Activated naive CD8-positive, alpha-beta T cell treated with anti-CD3 and anti-CD28 coated beads, Interleukin-2, amount 50 U/mL, for 24 hours (primary cell): ENCODE measurements at places on chromosomes 13 and 19.

DNA sequence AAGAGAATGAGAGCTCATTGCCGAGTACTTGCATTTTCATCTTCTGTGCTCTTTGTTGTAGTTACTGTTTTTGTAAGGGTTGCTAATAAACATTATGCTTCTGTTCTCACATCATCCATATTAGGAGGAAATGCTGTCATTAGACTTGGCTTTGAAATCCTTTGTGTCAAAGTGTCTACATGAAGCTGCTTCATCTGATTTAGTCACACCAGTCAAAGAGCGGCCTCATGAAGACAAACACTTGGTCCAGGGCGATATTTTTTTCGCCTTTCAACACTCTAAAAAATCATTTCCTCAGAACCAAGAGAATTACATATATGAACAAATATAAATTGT lies 105.0 kb downstream of the SPRY2 start:
- DNase-seq = no peak

- DNase-seq = no peak
Measured at GRCh38 chr13:30880151-30880855, 25.8 kb upstream of the MEDAG start.

DNA sequence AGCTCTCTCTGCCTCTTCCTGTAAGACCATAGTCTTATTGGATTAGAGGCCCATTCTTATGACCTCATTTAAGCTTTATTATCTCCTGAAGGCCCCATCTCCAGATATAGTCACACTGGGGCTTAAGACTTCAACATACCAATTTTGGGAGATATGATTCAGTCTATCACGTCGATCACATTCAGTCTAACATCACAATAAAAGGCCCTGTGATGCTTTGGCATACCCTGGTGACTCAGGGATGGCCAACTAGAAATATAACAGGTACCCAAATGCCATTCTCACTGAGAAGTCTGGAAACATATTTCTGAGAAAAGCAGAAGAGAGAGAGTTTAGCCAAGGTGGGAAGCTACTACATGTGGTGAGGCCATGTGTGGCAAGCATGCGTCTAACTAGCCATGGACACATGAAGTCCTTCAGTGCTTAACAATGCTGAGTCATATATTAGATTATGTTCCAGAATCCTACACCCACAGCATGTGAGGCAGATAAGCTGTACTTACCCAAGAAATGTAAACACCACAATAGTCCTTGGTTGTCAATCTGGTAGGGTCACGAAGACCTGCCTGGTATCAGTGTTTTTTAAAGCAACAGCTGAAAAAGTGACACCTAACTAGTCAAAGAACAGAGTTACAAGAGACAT lies 485.1 kb downstream of the FOXO1 start:
- no peak for DNase-seq

- no peak for DNase-seq
Measured at GRCh38 chr19:45687599-45687998, 4.2 kb downstream of the SNRPD2 start.

DNA sequence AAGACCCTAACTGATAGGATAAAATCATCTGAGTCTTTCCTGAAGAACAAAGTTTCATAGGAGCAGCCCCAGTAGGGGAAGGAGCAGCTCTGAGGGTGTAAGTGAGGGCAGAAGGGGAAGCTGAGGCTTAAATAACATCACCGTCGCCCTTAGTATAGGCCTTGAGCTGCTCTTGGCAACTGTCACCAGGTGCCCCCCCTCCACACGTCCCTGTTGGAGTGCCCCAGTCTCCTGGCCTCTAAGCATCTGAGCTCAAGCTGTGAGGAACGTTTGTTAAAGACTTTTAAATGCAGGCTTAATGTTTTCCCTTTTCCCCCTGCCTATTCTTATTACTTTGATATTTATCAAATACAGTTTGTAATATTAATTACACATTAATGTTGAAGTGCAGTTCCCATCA lies 170.6 kb downstream of the ZIC5 start:
- DNase-seq = no peak

DNA sequence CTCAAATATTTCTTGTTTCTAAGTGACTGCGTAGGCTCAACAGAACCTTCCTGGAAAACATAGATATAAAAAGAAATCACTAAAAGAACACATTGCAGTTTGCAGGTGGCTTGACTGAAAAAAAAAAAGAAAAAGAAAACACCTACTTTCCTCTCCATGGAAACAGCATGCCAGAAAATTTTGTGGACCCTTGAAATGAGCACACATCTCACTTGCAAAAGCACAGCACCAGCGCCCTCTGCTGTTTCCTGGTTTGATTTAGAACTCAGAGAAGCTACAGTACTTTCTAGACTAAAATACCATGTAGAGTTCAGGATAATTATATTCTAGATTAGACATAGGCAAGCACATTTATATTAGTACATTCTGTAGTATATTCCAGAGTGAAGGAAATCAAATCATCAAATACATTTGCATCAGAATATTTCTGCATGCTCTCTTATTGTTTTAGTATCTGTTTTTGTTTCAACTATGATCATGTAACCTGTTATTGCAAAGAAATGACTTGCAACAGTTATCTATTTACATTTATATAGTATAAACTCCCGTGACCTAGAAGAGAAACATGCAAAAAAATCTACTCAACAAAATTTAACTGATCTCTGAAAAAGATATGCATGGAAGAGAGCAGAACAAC lies 22.3 kb upstream of the XPO4 start:
- DNase-seq = peak; percentile 81

DNA sequence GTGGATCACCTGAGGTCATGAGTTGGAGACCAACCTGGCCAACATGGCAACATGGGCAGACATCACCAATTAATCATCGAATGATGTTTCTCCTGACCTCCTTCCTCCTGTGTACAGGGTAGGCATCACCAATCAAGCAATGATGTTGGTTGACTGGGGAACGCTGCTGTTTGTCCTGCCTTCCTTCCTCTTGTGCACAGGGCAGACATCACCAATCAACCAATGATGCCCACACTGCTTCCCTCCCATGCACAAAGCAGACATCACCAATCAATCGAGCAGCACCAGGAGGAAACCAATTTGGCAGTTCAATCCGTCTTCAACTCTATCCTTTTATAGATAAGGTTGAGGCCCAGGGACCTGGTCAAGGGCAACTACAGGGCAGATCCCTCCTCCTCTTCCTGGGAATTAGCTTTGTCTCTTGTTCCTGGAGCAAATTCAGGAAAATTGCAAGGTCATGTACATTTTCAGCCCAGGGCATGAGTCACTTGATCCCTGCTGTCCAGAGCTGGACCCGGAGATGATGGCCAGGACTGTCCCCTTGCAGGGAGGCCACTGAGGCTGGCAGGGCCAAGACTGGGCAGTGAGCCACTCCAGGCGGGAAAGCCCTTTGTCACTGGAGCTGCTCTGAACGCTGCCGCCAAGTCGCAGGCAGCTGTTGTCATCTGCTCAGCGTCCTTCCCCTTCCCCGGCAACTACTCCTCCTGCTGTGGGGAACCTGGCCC lies 5.3 kb upstream of the CSNK1G2 start:
- no peak for DNase-seq

DNA sequence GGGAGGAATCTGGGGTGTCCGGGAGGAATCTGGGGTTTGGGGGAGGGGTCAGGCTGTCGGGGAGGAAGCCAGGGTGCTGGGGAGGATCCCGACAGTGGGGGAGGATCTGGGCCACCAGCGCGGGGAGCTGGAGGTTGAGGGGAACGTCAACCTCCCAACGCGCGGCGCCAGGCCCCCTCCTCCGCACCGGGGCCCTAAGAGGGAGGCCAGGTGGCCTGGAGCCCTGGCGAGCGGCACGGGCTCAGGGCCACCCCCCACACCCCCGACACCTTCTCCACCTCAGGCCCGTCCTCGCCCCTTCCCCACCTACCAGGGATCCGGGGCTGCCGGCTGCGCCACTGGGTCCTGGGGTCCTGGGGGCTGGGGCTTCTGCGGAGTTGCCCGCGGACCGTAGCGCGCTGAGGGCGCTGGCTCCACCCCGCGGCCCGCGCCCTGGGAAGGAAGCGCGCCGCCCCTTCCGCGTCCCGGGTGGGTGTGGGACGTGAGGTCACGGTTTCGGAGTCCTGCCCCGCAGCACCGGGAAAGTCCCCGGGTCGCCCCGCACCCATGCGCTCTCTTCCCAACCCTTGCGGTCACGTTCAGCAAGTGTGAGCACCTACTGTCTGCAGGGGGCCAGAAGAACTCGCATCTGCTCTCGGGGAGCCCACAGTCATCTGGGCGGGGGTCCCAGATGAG lies at the start of gene TICAM1:
TICAM1 (minus strand) TSS at position 409 of the 675 bp plus-strand sequence. CDS start 13,335 bp downstream, outside the sequence.
- DNase-seq = peak; percentile 84

- DNase-seq = no peak
Measured at GRCh38 chr13:79445968-79446645, 34.8 kb upstream of the NDFIP2 start.

- no peak for DNase-seq
Measured at GRCh38 chr19:41844601-41845000, at the start of gene LYPD4. Gene LYPD4, minus strand, starts transcription at chr19:41844683. Its CDS starts 5,398 bp downstream, at chr19:41839285.

DNA sequence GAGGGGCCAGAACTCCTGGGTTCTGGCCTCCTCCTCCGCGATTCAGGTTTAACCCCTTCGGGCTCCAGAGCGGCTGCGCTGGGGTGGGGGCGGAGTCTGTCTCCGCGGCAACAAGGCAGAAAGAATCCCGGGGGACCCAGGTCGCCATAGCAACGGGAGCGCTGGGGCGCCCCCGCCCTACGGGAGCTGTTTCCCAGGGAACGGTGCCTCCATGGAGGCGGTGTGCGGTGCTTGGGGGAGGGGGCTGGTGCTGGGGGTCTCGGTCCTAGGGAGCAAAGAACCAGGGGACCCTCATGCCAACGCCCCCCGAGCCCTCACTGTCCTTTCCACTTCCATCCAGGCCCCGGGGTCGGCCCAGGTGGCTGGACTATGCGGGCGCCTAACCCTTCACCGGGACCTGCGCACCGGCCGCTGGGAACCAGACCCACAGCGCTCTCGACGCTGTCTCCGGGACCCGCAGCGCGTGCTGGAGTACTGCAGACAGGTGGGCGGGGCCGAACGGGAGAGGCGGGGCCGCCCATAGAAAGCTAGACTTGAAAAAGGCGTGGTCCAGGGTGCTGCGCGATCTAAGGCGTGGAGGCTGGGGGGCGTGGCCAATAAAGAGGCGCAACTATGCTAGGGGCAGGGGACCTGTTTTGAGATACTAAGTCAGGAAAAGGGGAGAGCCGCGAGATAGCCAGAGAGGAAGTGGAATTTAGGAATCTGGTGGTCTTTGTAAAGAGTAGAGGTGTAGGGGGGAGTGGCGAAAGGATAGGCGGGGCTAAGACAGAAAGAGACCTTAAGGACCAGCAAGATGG lies 1.2 kb downstream of the APLP1 start:
- DNase-seq = peak; percentile 87

- no peak for DNase-seq
Measured at GRCh38 chr13:87698268-87698667, 27.1 kb downstream of the SLITRK5 start.

GRCh38 chr13:40255551-40255950 lies 410.9 kb downstream of the FOXO1 start:
- no peak for DNase-seq

- DNase-seq = no peak
Measured at GRCh38 chr13:97905517-97905916, 48.0 kb upstream of the IPO5 start.

- no peak for DNase-seq
Measured at GRCh38 chr19:20038358-20039202, 725 bp downstream of the ZNF682 start.

DNA sequence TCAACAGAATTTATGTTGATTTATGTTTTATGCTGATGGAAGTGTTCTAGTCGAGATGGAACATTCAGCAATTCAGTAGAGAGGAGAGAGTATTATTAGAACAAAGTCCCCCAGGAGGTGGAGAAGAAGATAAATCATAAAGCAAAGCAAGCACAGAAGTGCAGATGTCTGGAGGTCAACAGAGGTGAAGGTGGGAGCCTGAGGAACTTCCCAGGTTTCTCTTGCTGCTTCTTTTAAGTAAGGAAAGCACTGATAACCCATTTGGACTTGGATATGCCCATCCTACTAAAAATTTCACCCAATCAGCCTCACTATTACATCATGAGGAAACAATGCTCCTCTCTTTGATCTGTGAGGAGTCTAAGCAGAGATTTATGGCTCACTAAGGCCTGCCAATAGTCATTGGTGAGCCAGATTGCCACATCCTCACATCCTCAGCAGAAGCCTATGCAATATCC lies 98.8 kb downstream of the EPSTI1 start:
- no peak for DNase-seq

DNA sequence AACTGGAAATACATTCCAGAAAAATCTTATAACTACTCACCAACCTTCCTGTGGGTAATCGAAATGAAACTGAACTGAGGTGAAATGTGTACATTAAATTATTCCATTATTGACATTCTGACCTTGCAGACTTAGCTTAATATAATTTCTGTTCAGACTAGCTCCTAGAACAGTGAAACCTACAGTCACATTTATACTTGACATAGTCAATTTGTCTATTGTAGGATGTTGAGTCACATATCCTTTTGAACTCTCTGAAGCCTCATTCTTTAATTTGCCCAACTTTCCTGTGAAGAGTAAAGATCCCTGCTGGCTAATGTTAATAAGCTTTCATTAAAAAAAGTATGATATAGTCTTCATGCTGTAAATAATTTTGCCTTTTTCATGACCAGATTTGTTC lies 92.0 kb upstream of the SCEL start:
- no peak for DNase-seq

DNA sequence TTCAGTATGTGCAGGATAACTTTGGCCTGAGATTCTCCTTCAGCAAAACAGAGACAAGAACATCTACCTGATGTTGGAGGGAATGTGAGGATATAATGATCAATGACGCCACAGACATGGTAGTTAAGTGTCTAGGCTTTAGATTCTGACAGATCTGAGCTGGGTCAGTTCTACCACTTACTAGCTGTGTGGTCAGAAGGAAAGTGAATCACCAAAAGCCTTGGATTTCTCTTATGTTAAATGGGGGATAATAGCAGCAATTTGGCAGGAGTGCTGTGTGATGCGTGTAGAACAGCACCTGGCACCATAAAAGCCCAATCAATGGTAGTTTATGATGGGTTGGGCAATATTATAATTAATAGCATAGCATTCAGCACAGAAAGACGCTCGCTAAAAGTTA lies 41.7 kb downstream of the RXFP2 start:
- no peak for DNase-seq

- DNase-seq = no peak
Measured at GRCh38 chr13:40115426-40115825, 460.0 kb downstream of the COG6 start.

DNA sequence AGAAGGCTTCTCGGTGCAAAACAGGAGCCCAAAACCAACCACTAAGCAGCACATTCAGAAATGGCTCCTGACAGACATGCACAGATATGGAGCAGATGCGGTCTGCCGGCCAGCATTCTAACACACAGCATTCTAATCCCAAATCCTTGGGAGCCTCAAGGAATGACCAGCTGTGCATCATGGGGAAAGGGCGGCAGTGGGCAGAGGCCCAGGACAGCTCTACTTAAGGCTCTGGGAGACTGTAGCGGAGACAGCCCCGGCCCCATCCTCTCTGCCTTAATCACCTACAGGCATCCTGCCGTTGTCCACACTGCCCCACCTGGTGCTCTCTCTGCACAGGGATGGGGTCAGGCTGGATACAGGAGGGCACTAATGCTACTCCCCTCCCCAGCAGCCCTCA lies 1016.0 kb downstream of the UQCRFS1 start:
- DNase-seq = no peak

DNA sequence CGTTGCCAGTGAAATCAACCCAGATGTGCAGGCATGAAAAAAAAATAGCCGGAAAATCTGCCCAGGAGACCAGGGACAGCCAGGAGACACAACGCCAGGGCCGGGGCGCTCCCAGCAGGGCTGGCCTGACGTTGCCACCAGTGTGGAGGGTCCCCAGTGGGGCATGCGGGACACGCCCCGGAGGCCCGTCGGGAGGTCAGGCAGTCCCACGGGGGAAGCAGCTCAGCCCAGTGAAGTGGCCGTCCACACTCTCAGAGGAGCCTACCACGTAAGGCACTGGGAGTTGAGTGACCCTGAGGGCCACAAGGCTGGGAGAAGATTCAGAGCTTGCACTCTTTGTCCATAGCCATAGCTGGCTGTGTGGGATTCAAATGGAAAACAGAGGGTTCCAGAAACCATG lies 53.2 kb upstream of the GAS6 start:
- no peak for DNase-seq
